Kidney (tissue), 22 donors: ENCODE measurements at places on chromosomes 7 and 10.

- no peak for DNase-seq
Measured at GRCh38 chr7:73892003-73892999, 31.3 kb downstream of the TMEM270 start.

GRCh38 chr7:16728811-16729210, 24.7 kb upstream of the TSPAN13 start:
- no peak for DNase-seq

DNA sequence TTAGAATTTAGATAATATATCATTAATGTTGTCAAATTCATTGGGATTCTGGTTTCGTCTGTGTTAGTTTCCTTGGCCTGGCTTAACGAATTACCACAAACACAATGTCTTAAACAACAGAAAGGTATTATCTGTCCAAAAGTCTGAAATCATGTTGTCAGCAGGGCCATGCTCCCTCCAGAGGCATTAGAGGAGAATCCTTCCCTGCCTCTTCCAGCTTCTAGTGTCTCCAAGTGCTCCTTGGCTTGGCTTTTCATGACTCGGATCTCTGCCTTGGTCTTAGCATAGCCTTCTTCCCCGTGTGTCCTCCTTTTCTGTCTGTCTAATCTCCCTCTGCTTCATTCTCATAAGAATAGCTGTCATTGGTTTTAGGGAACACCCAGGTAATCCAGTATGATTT, 482.5 kb downstream of the SEMA3D start:
- DNase-seq, result no peak

GRCh38 chr7:95342642-95343307, 18.4 kb upstream of the PON1 start:
- DNase-seq, result no peak

GRCh38 chr7:140568021-140568813, 72.4 kb downstream of the DENND2A start:
- DNase-seq, result no peak

GRCh38 chr10:129877773-129878371, 86.2 kb downstream of the EBF3 start:
- no peak for DNase-seq

- DNase-seq, result no peak
Measured at GRCh38 chr7:140074780-140075179, 12.0 kb upstream of the PARP12 start.

- peak; percentile 97 for DNase-seq
Measured at GRCh38 chr10:131453721-131454634, 142.5 kb upstream of the TCERG1L start.

- DNase-seq, result peak; percentile 94
Measured at GRCh38 chr7:1532456-1533254, 2.2 kb downstream of the MAFK start.

DNA sequence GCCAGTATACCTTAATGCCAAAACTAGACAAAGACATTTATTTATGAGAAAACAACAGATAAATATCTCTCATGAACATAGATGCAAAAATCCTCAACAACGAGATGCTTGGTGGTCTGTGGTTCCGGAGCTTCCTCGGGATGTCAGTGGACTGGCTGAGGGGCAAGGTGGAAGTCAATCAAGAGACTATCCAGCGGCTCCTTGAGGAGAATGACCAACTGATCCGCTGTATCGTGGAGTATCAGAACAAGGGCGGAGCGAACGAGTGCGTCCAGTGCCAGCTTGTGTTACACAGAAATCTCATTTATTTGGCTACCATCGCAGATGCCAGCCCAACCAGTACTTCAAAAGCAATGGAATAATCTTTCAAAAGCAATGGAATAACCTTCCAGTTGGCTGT, 60.0 kb upstream of the PARD3 start:
- peak; percentile 9 for DNase-seq

GRCh38 chr10:13788711-13789447, 202.1 kb downstream of the PRPF18 start:
- DNase-seq, result no peak

DNA sequence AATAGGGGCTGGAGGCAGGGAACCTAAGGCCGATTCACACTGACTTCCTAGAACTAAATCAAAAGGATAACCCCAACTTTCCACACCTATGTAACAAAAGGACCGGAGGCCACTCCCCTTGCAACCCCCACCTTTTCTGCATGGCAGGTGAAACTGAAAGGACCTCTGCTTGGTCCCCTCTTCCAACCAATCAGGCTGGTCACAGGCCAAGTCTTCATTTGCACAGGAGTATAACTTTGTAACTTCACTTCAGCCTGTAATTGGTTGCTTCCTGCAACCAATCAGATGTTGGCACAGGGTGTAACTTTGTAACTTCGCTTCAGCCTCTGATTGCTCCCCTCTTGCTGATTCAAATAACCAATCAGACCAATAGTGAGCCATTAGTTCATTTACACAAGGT, 190.0 kb downstream of the FAM107B start:
- DNase-seq, result no peak

- DNase-seq, result no peak
Measured at GRCh38 chr10:48948470-48949037, 8.9 kb upstream of the LRRC18 start.

DNA sequence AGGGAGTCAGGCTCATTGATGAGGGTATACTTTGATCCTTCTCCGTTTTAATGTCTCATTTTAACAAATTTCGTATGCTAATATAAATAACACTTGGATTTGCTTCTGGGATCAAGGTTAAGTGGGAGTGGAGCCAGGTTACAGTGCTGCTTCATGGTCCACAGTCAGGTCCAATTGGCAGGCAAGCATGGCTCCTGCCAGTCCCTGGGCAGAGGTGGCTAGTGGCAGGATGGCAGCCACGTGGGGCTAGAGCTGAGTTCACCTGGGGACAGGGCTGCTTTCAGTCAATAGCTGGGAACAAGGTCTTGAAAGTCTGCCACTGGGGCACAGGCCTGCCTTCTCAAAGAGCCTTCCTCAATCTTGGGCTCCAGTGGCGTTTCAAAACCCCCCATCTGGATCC, 16.0 kb upstream of the VWA2 start:
- DNase-seq, result no peak

- no peak for DNase-seq
Measured at GRCh38 chr7:154415709-154416399, 363.7 kb downstream of the DPP6 start.

DNA sequence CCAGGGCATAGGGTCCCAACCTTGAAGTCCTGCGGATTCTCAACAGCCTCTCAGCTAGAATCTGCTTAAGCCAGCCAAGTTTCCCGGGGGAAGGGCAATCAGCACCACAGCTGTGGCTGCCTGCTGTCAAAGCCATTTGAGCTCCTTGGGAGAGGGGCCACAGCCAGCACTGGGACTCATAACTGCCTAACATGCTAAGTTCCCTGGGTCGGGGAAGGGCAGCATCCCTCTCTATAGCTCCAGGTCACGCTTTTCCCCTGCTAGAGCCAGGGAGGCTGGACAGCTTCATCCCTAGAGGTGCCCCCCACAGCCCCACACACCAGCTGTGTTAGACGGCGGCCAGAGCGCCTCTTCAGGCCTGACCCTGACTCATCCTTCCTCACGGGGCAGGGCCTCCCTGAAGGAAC, 49.6 kb upstream of the PDE1C start:
- DNase-seq, result no peak

- peak; percentile 83 for DNase-seq
Measured at GRCh38 chr10:70430493-70431445, 10.7 kb downstream of the NODAL start.

GRCh38 chr10:102744374-102745051, 765 bp downstream of the WBP1L start:
- DNase-seq, result peak; percentile 65

DNA sequence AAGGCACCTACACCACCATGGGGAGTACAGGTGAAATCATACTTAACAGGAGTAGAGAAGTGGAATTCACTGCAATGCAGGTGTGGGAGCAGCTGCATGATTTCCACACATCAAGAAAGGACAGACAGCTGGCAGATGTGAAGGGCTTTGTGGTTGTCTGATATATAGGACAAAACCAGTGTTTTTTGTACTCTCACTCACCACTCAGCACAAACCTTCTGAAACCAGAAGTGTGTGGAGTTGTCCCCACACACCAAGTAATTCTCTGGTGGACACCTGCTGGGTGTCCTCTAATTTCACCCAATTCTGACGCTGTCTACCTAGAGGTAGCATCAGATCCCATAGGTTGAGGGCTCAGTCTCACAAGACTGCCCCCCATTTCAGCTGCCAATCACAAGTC, 327.7 kb upstream of the KMT2E start:
- DNase-seq, result no peak

DNA sequence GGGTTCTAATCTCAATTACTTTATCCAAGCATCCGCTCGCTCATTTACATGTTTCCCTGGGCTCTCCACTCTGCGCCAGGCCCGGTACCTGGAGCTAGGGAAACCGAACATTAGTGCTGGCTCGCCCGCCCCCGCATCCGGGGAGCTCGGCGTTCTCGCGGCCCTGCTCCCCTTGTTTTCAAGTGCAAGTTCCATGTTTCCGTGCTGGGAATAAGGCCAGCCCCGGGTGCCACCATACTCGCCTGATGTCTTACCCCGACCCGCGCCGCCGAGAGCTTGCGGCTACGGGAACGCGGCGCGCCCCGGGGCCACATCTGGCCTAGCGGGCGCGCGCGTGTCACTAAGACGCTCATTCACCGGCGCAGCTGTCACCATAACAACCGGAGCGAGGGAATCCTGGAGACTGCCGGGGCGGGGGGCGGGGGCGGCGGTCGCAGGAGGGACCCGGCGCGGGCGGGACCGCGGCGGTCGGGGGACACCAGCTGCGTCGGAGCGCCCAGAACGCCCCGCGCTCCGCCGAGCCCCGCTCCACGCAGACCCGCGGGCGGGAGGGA, at the start of gene NEURL1:
NEURL1 (plus strand) TSS at position 344 of the 554 bp plus-strand sequence. CDS start 683 bp downstream, outside the sequence.
- peak; percentile 78 for DNase-seq

DNA sequence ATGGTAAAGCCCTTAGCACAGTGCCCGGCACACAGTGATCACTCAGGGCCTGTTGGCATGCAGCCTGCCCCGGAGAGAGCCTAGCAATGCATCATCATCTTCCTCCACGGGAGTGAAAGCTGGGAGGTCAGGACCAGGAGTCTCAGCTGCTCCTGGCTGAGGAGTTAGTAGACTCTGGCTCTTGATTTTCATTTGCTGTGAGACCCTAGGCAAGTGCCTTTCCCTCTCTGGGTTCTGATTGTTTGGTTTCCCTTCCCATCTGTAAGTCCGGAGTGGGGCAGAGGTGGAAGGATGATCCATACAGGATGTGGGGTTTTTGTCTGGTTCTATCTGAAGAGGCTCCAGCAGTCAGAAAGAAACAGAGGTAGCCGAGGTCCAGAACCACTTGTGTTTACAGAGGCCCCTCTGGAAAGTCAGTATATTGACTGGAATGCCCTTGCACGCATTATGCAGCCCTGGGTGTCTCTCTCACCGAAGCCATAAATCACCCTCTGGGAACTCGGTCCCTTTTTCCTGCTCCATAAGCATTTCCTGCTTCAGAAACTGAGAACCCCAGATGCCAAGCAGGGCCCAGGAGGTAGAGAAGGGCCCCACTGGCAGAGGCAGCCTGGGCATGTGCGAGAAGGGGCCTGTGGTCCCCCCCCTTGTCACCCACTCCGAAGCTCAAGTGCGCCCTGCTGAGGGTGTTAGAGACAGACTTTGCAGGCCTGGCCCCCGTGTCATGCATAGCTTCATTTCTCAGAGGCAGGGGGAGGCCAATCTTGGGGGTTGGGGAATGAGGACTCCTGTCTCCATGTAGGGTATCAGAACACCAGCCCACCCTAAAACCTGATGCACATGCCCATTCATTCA, 8.5 kb downstream of the UNC5B start:
- peak; percentile 23 for DNase-seq

GRCh38 chr7:21468969-21469368, 41.1 kb downstream of the SP4 start:
- no peak for DNase-seq

GRCh38 chr10:73591935-73592699, 975 bp upstream of the USP54 start:
- DNase-seq, result peak; percentile 84

DNA sequence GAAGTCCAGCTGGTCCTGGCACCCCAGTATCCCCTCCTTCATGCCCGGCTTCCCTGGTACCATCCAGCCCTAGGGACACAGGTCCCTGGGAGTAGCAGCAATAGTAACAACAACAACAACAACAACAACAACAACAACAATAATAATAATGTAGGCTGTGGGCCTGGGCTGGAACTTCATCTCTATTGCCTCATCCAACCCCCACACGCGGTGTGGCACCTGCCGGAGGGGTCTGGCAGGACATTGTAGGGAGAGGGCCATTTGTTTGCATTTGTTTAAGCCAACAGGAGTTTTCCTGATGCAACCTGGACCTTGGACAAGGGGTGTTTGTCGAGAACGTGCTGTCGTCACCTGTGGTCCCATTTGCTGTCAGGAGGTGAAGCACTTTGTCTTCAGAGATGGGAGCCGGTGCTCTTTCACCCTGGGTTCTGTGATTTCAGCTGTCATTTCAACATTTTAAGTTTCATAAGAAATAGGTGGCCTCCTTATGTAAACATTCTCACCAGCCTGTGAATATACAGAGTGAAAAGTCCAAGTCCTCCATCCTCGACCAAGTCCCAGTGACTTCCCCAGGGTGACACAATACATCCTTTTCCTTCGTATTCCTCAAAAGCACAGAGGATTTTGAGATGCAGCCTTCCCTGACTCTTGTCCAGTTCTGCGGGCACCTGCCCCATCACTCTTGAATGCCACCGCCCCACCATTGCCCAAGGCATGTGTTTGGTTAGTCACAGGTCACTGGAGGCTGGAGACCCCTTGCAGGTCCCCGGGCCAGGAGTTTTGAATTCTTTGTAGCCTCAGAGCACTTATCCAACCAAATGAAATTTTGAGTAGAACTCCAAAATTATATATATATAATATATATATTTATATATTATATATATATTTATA, 9.2 kb downstream of the LHPP start:
- no peak for DNase-seq

DNA sequence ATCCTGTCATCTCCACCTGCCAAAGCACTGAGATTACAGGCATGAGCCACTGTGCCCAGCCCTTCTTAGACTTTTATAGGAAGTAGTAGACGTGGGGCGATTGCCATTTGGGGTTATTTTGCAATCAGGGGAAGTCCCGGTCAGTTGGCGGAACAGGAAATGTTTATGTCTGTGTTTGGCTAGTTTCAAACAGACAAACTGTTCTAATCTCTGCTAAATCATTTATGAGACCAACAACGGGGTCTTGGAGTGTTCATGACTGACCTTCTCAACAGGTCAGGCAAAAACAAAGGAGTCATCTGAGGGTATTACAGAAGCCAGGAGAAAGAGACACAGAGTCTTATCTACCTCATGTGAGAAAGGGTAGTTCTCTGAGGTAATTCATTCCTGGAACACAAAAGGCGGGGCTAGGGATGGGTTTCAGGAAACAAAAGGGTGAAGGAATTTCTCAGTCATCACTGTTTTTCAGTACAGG, 6.6 kb upstream of the TPK1 start:
- no peak for DNase-seq

- no peak for DNase-seq
Measured at GRCh38 chr10:103353281-103353680, 2.3 kb upstream of the PCGF6 start.

GRCh38 chr10:70461397-70462348, 16.9 kb upstream of the PALD1 start:
- peak; percentile 75 for DNase-seq

- no peak for DNase-seq
Measured at GRCh38 chr7:148371280-148371937, 219.2 kb upstream of the C7orf33 start.

GRCh38 chr10:77244286-77244685, 393.3 kb downstream of the KCNMA1 start:
- no peak for DNase-seq
